ENCODE measurements at places on chromosomes 11 and 22.

DNA sequence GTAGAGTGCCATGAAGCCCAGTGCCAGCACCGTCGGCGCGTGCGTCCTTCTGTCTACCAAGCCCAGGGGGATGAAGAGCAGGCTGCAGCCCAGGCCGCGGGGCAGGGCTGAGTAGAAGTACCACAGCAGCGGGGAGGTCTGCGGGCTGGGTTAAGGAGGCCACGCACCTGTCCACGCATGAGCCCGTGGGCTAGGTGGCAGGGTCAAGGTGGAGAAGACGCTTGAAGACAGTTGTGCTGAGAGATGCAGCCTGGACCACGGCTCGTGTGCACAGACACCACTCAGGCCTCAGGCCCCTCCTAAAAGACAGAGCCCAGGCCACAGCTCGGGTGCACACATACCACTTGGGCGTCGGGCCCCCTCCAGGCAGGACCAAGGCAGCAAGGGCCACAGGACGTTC lies 10.4 kb downstream of the ALG12 start:
- DNase-seq, result no peak

DNA sequence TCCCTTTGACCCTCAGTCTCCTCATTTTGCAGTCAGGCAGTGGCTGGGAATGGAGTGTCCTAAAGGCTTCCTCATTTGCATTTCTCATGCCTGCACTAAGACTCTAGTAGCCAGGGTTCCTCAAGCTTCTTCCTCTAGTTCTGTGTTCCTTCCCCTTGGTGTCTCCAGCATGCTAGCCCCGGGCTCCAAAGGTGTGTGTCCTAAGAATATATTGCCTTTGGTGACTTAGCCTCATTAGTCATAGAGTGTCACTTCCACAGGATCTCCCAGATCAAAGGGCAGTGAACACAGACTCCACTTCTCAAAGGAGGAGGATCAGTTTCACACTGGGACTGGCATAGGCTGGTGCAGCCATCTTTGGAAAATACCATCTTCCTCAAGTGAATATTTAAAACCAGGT lies 21.4 kb upstream of the ACER3 start:
- no peak for DNase-seq

DNA sequence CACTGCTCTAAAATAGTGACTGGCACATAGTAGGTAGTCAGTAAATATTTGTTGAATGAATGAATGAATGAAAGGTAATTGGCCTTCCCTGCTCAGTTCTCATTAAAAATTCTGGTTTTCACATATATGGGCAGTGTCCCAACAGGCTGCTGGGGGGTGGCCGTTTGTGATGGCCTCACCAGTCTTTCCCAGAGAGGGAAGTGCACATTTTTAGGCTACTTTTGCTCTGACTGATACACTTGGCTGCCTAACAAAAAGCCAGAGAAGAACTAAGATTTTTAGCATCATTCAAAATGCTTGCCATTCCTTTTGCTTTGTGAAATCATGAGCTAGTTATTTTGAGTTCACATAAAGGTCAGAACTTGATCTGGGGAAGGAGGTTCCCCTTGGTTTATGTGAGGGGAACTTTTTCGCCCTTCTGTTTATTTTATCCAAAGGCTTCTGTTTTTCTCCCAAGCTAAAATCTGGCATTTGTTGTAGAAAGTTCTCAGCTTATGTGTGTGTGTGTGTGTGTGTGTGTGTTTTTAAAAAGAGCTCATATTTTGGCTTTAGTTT lies 83.1 kb downstream of the PTPRJ start:
- no peak for DNase-seq

- no peak for DNase-seq
These were observed 796 bp downstream of the POLDIP3 start for GRCh38 chr22:42613872-42614301.

- DNase-seq, result no peak
These were observed 6.8 kb upstream of the WDR74 start for GRCh38 chr11:62846177-62846576.
